ENCODE measurements at places on chromosomes 16 and 17.
A peak's percentile ranks its signal among the peaks of the same experiment; 100 is the strongest.

DNA sequence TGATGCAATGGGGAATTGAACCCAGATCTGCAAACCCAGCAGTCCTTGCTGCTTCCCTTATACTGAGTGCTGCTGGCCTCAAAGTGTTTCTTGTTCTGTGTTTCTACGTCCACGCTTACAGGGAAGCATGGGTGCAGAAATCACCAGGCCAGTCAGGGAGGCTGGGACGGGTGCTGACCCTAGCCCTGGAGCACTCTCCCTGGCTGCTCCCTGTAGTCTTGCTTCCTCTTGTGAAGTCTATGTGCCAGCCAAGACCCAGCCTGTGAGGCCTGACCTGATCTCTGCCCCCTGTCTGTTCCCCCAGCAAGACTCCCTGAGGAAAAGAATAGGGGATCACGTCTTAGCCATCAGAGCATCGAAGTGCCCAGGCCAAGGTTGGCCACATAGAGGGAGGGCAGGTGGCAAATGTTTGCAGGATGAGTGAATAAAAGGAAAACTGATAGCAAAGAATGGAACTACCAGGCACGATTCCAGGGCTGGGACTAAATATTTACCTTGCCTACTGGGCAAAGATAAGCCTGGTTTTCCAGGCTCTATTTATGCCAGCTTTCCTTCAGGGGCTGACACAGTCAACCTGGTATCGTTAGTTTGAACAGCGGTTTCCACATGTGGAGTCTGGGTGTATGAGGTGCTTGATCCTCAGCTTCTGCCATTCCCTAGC, 41.2 kb upstream of the RHOT1 start:
- DNase-seq: no peak

DNA sequence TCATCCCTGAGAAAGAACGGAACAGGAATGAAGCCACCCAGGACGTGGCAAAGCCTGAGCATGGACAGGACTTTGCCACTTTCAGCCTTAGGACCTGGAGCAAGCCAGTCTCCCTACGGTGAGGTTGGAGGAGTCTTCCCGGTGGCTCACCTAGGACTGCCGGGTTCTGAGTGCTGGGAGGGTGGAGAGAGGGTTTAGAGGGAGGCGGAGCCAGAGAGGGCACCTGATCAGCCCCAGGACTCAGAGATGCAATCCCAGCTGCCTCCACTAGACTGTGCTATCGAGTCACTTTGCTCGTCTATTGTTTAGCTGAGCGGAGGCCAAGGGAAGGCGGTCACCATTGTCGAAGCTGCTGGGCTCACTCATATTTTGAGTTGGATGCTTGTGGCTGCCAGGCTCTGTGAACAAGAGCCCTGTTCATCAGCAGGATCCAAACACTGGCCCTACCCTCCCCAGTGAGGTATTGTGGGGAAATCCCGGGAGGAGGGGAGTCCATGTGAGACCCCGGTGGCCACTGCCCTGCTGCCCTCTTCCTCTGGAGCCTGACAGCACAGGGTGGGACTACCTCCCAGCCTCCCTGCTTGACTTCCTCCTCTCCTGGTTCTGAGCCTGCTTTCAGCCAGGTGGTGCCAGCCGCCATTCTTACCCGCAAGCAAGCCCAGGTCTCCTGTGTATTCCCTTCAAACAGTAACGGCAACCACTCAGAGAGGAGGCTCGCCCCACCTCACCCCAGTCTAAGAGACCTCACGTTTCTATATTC, 7.0 kb downstream of the KRT14 start:
- peak; percentile 88 for DNase-seq

- DNase-seq: no peak
Observed at GRCh38 chr16:16096121-16096857, 127.0 kb downstream of the ABCC6 start.

GRCh38 chr16:78274771-78275170, 175.3 kb downstream of the WWOX start:
- no peak for DNase-seq

GRCh38 chr16:11446566-11447119, 101.4 kb downstream of the RMI2 start:
- DNase-seq: no peak

GRCh38 chr17:69812240-69812837, 262.7 kb upstream of the KCNJ16 start:
- no peak for DNase-seq

DNA sequence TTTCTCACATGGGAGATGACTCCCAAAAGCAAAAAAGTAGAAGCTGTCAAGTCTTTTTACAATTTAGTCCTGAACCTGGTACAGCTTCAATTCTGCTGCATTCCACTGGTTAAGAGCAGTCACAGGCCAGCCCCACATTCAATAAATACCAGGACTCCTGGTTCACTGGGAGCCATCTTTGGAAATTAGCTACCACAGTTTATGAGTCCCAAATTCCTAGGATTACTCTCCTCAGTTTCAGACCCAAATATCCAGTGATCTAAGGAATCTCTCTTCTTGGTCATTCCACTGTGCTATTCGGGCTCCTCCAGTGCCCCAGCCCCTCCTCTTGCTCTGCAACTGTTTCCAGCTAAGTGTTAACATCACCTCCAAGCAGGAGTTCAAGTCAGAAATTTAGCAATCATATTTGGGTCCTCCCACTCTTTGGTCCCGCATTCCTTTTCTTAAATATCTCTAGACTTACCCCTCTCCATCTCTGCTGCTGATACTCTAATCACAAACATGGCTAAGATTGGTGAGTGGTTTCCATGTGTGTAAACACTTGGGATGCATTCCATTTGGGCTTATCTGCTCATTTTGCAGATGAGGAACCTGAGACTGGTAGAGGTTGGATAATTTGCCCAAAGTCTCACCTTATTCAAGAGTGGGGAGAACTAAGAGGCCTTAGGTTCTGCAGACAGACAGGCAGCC, 9.6 kb upstream of the WIPF2 start:
- DNase-seq: no peak

Measured in BE2C (cell line).